ENCODE measurements at places on chromosomes 16 and 17.

GRCh38 chr16:66224626-66225025 is 141.9 kb upstream of the CDH5 start:
- DNase-seq, result no peak

DNA sequence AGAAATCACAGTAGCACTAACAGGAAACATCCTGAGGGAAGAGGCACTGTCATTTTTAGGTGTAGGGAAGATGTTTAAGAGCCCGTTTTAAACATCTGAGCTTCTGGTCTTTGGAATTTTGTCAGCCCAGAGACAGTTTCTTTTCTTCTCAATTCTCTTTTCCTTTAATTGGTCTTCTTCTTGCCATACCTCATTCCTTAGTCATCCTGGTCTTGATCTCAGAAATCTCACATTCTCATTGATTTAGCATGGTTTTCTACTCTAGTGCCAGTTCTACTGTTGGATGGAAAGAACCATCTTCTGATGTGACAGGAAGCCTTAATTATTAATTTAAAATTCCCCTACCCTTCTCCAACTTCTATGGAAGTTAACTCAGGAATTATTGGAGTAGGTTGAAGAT is 25.4 kb downstream of the BMERB1 start:
- DNase-seq, result no peak

- no peak for DNase-seq
Observed at GRCh38 chr17:8857919-8858318, 9.6 kb downstream of the PIK3R6 start.

- no peak for DNase-seq
Observed at GRCh38 chr17:62696726-62697490, 69.4 kb downstream of the MRC2 start.
